ENCODE measurements at places on chromosomes 16 and 17. TPM values are rescaled to one million over a fixed set of nuclear protein-coding genes. Genes with fewer than 3 reads are reported as not detected.

DNA sequence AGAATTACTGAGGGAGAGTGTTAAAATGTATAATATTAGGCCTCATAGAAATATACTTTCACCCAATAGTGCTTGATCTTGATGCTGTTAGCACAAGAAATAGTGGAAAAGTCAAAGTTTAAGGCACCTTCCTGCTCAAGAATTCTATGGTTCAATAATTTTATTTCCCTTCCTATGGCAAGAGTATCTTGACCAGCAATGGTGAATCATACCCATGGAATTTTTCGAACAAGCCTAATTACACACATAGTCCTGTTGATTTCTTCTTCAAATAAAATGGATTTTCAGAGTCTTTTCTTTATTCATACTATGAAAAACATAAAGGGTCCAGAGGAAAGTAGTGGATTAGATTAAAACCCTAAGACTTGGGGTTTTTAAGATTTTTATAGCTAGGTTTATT is 810.6 kb downstream of the CDH11 start:
- no peak for DNase-seq

The FBXL19 gene
- 13.1 TPM for total RNA-seq

DNA sequence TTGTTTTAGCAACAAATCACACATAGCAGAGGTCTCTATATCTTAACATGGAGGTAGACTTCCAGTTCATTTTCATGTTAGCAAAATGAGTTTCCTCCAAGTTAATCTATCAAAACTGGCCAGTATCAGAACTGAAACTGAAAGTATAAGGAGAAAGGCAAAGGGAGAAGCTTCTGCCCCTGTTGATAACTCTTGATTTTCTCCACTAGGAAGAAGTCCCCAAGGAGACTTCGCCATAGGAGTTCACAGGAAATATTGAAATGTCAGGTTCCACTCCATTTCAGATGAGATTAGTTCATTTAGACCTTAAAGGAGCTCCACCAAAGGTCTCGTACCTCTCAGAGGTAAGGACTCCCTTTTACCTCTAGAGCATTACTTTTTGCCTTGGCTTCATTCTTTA is 1.2 kb upstream of the OGFOD3 start:
- DNase-seq, result no peak

- no peak for DNase-seq
These were observed 9.3 kb upstream of the IRX5 start for GRCh38 chr16:54921206-54921824.

DNA sequence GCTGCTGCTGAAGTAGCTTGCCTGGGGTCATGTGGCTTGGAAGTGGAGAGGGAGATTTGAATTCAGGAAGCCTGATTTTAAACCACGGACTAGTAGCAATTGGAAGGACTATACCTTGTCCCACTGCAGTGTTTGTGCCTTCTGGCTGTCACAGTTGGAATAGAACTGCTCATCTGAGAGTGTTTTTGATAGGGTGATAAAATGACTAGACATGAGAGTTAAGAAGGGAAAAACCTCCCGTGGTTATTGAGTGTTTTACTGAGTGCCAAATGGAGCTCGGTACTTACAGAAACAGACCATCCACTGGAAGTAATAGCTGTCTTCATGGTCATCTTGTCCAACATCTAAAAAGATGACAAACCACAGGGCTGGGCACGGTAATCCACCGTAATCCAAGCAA is 70.4 kb downstream of the MSI2 start:
- DNase-seq, result no peak
